Activated CD8-positive, alpha-beta memory T cell treated with anti-CD3 and anti-CD28 coated beads, Interleukin-2, amount 50 U/mL, for 4 hours (primary cell): ENCODE measurements at places on chromosomes 1 and 21.

DNA sequence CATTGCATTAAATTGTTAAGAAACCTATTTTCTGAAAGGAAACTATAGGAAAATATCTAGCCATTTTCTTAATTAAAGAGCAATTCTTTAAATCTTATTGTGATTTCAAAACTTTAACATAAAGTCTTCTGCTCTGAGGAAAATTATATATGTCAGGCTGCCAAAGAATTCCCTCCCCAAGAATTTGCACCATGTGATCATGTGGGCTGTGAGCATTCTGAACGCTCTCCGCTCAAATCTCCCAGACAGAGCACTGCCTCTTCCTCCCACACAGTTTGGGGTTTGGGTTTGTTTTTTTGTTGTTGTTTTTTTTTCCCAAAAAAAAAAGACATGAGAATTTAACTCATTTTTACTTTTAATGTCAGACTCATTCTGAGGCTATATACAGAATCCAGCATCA is 155.9 kb upstream of the PALMD start:
- no peak for DNase-seq

- DNase-seq, result no peak
These were observed 29.2 kb downstream of the POFUT2 start for GRCh38 chr21:45258466-45258865.

- peak; percentile 31 for DNase-seq
These were observed 1.3 kb upstream of the IL19 start for GRCh38 chr1:206769304-206769731.

DNA sequence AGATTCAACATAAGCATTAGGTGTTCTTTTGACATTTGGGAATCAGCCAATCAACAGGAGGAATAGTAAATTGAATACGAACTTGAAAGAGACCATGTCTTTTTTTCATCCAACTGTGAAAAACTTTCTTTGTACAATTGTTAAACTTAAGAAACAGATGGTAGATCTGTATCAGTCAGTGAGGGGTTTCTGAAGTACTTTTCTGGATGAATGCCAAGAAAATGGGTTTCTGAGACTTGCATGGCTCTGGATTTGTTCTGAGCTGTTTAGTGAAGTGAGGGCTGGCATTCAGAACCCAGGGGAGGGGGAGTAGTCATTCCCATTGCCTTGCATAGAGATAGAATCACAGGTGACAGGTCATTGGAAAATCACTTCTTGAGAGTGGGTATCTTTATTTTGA is 37.4 kb downstream of the PTPRC start:
- no peak for DNase-seq

DNA sequence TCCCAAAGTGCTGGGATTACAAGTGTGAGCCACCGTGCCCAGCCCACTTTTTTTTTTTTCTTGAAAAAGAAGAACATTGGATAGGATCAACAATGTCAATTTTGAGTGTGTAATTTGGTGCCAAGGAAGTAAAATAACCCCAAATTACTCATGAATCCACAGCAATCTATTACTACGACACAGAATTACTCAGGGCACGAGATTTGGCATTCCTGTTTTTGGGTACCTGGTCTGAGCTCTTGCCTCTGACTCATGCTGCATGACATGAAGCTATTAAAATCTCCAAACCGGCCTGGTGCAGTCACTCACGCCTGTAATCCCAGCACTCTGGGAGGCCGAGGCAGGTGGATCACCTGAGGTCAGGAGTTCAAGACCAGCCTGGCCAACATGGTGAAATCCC is 10.4 kb downstream of the RNF19B start:
- DNase-seq, result no peak

GRCh38 chr1:91697416-91697815 is 188.5 kb downstream of the TGFBR3 start:
- DNase-seq, result peak; percentile 19

- no peak for DNase-seq
These were observed 126.5 kb downstream of the CRYAA start for GRCh38 chr21:43295066-43295958.
